ENCODE measurements at places on chromosomes 5 and 9. TPM values are rescaled to one million over a fixed set of nuclear protein-coding genes. Genes with fewer than 3 reads are reported as not detected.
A peak's percentile ranks its signal among the peaks of the same experiment; 100 is the strongest.

SSNA1 gene
- total RNA-seq: 138 TPM

C9orf152 gene
- total RNA-seq: not detected

DNA sequence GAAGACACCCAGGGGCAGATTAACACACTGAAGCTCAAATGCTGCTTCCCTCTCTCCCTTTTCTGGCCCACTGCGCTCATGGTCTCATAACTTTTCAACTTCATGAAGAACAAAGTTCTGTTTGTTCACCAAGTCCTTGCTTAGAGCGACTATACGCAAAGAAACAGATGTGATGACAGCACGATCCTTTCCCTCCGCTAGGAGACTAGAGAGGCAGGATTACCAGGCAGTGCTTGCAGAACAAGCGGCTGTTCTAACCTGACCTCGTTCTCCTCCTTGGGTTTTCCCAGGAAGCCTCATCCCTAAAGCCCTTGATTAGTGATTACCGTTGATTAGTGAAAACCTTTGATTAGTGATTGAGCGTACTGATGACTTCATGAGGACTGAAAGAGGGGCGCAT lies 649.9 kb downstream of the IRX1 start:
- no peak for DNase-seq

GRCh38 chr5:1262381-1262780 lies 32.5 kb downstream of the TERT start:
- no peak for DNase-seq

ORM2 gene
- total RNA-seq: not detected

GRCh38 chr5:71475788-71476384 lies 20.4 kb downstream of the BDP1 start:
- peak; percentile 32 for DNase-seq

DNA sequence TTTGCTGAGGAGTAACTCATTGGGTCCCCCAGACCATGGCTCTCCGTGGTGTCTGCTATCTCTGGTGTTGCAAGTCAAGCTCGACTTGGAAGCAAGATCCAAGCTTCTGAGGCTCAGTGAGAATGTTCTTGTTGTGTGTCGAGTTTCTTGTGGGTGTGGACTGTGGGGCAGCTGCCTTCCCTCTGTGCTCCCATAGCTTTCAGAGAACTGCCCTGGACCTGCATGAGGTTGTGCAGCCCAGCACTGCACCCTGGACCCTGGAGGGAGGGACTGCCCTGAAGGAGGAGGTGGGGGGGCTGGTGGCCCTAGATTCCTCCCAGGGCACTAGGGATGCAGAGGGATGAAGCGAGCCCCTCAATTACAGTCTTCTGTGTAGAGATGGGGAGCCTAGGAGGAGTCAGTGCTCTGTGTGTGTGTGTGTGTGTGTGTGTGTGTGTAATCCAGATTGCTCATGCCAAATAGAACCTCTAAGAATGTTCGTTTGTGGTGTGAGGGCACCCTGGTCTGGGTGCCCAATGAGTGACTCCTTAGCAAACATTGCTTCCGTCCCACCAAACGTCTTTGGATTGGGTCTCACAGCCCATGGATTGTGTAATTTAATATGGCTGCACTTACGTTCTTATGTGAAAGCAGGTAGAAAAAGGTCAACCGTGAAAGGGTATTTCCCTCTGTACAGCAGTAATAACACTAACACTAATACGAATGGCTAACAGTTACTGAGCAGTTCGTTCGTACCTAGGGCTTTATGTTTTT lies 143.3 kb upstream of the LMX1B start:
- DNase-seq: no peak

DNA sequence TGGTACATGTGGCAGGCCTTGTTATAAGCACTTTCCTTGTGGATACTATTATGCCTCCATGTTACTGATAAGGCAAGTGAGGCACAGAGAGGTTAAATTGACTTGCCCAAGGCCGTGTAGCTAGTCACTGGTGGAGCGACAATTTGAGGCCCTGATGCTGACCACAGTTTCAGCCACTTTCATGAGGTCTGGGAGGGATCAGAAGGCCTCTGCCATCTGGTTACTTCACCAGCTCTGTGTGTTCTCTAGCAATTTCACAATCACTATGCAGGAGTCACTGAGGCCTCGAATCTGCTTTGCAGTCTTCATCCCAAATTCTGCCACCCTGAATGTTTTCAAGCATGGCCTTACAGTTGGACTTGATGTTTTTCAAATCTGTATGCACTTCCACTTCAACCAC lies 9.1 kb downstream of the LRRC70 start:
- no peak for DNase-seq

GRCh38 chr5:137880313-137880712 lies 8.9 kb upstream of the PKD2L2 start:
- DNase-seq: no peak

- no peak for DNase-seq
Measured at GRCh38 chr9:135584371-135584770, 22.8 kb downstream of the PAEP start.

DNA sequence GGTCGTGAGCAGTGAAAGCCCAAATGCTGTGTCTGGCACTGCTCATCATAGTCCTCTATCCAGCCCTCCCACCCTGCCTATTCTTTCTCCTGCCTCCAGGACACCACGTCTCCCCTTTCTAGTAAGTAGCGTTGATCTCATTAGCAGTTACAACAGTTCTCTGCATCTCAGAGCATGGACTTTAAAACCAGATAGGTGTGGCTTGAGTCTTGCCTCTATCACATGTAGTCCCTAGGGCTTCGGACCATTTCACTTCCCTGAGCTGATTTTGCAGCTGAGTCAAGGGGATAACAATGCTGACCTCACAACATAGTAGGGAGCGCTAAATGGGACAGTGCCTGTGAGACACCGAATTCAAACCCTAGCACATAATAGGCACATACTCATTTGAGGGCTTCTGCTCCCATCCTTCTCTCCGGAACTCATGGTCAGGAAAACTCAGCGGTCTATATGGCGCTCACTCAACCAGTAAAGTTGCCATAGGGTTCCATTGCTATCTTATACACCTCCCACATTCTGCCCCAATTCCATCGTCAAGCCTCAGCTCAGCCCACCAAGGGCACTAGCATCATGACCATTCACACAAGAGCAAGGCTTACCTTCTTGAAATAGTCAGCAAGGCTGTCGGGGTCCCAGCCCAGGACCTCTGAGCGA lies 515 bp downstream of the LCP2 start:
- DNase-seq: no peak

Measured in HT1080 (cell line).